Renal pelvis (tissue), 12 donors: ENCODE measurements at places on chromosomes 1 and 21. TPM values are rescaled to one million over a fixed set of nuclear protein-coding genes. Genes with fewer than 3 reads are reported as not detected.

DNA sequence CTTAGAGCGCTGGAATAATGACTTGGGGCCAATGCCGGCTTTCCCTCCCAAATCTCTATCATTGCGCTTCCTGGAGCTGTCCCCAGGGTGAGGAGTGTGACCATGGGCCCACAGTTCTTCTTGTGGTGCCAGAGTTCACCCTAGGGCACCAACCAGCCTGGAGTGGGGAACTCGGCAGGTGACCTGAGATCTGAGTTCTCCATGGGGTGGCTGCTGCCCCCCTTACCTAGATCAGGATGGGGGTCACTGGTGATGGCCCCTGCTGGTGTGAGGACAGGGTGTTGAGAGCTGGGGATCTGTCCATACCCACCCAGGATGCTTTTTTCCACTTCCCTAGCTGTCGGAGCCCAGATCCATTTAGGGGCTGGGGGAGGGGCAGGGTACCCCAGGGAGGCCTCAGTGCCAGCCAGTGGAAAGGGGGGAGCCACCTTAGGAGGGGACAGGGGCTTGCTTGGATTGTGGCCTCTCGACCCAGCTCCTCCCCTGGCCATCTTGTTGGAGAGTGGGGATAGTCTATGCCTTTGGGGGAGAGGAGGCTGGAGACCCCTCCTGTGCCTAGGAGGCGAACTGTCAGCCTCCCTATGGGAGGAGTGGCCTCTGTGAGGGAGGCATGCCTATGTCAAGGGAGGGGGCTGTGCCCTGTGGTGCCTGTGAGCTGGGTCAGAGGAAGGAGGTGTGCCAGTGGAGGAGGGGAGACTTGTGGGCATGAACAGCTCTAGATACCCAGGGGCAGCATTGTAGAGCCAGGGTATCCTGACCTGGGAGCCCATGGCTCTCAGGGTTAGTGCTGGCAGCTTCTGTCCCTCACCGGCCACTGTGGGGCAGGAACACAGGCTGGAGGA is 1.7 kb downstream of the FOXO6 start:
- DNase-seq: no peak

DNA sequence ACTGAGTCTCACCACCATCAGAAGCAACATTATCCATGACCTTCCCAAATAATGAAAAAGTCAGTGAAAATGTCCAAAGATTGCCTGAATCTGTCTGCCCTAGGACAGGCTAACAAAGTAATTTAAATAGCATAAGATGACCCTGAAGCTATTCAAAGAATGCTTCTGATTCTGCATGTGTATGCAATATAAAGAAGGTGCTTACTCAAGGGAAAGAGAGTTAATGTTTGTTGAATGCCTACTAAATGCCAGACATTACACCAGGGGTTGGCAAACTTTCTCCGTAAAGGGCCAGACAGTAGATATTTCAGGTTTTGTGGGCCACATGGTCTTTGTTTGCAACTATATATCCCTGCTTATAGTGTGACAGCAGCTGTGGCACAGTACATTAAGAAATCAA is 221.9 kb upstream of the DMRTA2 start:
- no peak for DNase-seq

- no peak for DNase-seq
Measured at GRCh38 chr1:227885648-227886502, 61.9 kb downstream of the WNT9A start.

- DNase-seq: no peak
Measured at GRCh38 chr1:71400050-71400449, 319.2 kb upstream of the ZRANB2 start.

- no peak for DNase-seq
Measured at GRCh38 chr1:156487862-156488261, 12.7 kb downstream of the MEF2D start.

DNA sequence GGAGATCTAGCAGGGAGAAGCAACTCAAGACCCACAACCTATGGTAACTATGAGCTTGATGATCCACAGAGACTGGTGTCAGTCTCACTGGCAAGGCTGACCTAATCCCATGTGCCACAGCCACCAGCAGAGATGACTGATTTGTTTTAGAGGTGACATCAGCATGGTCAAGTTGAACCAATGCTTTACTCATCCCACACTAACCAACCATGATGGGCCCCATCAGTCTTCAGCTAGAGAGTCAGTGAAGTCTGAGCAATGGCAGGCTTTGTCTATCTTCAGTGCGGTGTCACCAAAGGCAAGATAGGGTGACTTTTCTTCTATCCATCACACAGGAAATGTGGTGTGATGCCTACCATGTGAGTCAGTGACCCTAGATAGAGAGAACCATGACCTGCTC is 1470.7 kb downstream of the NCAM2 start:
- DNase-seq: no peak

CLCNKB gene
- 29.4 TPM for polyA plus RNA-seq
